Lung (tissue), 17 donors: ENCODE measurements at places on chromosomes 12 and 14. TPM values are rescaled to one million over a fixed set of nuclear protein-coding genes. Genes with fewer than 3 reads are reported as not detected.
A peak's percentile ranks its signal among the peaks of the same experiment; 100 is the strongest.

The CCDC177 gene
- not detected for total RNA-seq

The ALDH1L2 gene
- 28.4 TPM for total RNA-seq

The NFATC4 gene
- 38.6 TPM for total RNA-seq

The CISTR gene
- not detected for total RNA-seq

The RACGAP1 gene
- total RNA-seq: 26.8 TPM

The LMNTD1 gene
- total RNA-seq: 5.3 TPM

The CMA1 gene
- not detected for total RNA-seq

The TSHR gene
- 0.31 TPM for total RNA-seq

The LRRC10 gene
- total RNA-seq: 0.40 TPM

GRCh38 chr14:33332497-33332896 lies 393.8 kb downstream of the NPAS3 start:
- DNase-seq: no peak

- no peak for DNase-seq
Observed at GRCh38 chr14:74615735-74616134, 3.7 kb upstream of the LTBP2 start.

DNA sequence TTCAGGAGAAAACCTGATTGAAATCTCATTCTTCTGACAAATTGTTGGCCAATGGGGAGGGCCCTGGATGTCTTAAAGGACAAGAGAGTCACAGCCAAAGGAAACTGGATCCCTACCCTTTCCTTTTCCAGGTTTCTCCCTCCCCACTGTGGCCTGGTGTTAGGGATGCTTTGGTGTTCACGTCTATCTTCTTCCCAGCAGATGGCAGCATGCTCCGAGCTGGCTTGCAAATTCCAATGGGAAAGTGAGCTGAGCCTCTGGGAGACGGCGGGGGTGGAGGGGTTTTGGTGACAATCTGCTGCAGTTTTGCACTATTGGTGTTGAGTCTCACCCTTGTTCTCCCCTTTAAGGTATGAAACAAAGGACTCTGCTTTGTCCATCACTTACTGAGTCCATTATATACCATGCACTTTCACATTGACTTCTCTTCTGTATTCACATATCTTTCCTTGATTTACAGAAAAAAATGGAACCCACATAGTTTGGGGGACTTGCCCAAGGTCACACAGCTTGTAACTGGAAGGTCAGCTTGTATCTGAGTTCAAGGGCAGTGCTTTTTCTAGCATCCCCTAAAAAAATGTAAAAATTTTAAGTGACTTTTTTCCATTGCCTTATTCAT lies 39.3 kb downstream of the CCDC177 start:
- DNase-seq: peak; percentile 52

- DNase-seq: no peak
Observed at GRCh38 chr14:59455411-59455810, 9.8 kb downstream of the GPR135 start.

- DNase-seq: no peak
Observed at GRCh38 chr14:35915775-35916174, 89.6 kb downstream of the BRMS1L start.

- DNase-seq: no peak
Observed at GRCh38 chr12:116245189-116245588, 32.3 kb downstream of the MED13L start.

GRCh38 chr12:1188016-1188415 lies 197.0 kb downstream of the ERC1 start:
- no peak for DNase-seq

DNA sequence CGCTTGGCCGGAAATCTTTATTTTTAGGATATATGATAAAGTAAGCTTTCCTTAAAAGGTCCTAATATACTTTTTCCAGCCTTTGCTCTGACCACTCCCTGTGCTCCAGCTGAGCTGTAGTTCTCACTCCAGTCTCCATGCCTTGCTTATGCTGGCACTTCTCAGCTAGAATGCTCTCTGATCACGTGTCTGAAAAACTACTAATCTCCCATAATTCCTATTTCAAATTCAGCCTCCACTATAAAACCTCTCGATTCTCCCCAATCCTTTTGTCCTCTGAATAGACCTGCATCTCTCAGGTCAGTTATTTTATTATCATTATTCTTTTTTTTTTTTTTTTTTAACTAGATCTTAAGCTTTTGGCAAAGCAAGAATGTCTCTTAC lies 3.7 kb downstream of the BIN2 start:
- DNase-seq: no peak

DNA sequence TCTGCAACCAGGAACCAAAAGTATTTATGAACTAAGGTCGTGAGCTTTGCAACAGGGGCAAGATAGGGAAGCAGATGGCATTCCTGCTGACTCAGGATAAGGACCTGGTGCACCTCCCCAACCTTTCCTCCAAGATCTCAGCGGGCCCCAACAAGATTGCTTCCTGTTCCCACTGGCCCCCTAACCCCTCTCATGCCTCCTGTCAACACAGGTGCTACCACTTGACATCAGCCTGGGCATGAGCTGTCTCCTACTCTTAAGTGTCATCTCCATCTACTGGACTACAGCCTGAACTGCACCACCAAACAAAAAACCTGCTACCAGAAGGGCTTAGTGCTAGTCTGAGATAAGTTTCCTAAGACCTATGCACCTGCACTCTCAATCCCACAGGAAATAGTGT lies 32.7 kb downstream of the MED6 start:
- peak; percentile 6 for DNase-seq

DNA sequence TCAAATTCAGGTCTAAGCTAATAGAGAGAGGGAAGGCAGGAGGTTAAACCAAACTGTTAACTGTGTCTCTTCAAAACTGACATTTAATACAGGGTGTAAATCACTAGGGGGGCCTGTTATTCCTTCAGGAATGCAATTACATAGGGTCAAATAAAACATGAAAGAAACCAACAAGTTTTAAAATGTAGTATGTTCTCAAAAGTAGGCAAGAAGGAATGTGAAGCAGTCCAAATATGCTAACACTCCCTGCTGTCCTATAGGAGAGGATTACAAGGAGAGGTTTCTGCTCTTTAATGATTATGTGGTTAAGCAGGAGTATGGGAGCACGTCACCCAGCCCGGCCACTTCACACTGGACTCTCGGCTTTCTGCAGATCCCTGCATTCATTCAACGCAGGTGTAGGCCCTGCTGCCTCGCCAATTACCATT lies 42.5 kb upstream of the BMP4 start:
- DNase-seq: peak; percentile 66

DNA sequence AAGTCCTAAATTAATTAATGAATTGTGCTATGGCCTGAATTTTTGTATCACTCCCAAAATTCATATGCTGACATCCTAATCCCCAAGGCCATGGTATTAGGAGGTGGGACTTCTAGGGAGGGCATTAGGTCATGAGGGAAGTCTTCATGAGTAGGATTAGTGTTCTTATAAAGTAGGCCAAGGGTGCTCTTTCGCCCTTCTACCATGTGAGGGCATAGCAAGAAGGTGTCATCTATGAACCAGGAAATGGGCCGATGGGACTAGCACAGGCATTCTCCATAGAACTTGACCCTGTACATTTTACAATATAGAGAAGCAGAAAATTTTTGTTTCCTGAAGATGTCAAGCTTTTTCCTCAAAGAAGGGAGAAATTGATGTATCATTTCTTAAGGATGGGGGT lies 12.5 kb downstream of the SYT10 start:
- DNase-seq: no peak

DNA sequence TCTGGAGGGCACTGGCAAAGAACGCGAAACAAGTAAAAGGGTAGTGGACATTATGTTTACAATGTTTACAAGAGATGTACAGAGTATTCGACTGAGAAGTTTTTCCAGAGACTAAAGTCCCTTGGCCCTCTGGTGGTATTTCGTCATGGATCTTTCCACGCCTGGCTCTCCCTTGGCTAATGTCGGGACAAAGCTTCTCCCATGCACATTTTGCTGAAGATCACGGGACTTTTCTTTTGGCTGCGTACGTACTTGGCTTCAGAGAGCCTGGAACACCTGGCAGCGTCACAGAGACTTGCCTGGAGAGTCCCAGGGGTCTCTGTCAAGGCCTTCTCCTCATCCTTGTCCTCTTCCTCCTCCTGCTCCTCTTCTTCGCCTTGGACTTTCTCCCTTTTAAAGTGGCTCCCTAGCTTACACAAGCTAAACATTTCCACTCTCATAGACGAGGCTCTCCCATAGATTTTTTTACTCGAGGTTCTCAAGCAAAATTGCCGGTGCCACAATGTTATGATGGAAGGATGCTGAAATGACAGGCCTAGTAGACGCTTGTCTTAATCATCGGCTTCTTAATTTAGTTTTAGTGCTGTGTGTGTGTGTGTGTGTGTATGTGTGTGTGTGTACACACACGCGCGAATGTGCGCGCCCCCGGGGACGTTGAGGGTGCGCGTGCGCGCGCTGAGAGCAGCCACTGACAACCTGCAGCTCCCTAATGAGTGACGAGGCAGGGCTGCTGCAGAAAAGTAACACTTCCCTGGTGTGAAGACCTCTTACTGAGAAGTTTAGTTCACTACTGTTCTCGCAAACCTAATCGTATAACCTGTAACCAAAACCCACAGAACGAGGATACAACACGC lies 4.9 kb upstream of the FOXG1 start:
- DNase-seq: no peak

DNA sequence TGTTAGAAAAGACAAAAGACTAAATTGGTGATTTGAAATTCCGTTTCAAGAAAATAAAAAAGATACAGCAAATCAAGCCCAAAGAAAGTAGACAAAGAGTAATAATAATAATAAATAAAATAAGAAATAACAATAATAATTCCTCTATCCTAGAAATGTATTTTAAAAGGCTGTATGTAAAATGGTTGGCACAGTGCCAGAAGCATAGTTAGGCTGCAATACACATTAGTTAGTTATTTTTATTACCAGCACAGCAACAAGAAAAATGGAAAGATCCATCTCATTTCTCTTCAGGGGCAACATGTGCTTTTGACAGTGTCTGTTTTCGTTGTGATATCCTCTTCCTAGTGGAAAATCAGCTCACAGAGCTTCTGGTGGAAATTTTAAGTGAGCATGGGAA lies 174.1 kb upstream of the TMTC1 start:
- DNase-seq: no peak

DNA sequence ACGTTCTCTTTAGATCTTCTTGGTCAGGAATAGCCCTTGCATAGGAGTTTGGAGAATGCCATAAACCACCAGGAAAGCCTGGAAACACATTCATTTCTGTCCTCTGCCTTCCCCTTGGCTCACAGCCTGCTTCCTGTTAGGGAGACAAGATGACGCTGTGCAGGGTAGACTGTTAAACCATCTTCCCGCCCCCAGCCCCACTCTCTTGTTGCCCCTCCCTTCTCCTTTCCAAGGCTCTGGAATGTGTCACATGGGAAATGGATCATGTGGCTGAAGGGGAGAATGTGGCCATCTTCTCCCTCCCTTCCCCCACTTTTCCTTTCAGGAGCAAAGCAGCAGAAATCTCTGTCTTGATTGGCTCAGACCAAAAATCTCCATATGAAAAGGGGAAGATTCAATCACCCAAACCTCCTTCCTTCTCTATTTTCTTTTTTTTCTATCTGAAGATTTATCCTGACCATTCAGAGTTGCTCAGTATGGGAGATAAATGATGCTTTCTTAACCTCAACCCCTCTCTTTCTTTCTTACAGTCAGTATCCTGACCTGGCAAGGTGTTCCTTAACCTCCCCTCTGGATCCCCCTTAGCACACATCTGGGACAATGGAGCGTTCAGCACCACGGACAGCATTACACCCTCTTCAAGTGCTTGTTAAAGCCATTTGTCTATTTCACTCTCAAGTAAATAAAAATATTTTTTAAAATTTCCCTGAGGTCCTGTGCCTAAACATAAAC lies 11.4 kb downstream of the GPR19 start:
- DNase-seq: peak; percentile 80

DNA sequence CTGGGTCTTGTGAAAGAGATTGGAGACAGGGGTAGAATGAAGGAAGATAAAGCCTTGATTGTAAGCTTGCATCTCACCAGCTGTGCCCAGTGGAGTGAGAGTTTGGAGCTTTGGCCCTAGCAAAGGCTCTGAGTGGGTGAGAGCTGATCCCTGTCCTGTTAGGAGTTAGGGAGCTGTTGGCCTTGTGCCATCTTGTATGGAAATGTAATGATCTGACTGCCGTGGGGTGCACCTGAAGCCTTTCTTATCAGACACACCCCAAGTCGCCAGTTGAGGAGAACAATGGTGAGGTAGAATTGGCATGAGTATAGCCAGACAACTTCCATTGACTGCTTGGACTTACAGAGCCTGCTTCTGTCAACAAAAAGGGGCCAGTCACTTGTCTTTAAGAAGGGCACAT lies 130.1 kb downstream of the PRKCH start:
- DNase-seq: no peak

DNA sequence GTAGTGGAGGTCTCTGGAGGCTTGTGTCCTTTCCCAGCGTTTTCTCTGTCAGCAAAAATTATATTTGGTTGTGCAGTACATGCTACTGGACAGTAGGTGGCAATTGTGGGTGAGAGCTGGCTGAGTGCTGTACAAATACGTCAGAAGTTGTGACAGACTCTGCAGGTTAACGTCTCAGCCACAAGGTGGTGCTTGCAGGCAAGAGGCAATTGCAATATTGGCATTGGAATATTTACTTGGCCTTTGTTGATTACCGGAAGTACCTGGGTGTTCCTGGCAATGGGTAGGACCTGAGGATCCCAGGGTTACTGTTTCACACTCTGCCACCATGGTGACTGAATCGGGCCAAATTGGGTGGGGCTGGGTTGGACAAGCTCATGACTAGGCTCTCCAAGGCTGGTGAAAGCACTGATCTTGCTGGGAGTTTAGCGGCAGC lies 333.9 kb upstream of the LMO3 start:
- DNase-seq: peak; percentile 37

GRCh38 chr12:96063046-96063445 lies 27.7 kb upstream of the LTA4H start:
- DNase-seq: peak; percentile 56

DNA sequence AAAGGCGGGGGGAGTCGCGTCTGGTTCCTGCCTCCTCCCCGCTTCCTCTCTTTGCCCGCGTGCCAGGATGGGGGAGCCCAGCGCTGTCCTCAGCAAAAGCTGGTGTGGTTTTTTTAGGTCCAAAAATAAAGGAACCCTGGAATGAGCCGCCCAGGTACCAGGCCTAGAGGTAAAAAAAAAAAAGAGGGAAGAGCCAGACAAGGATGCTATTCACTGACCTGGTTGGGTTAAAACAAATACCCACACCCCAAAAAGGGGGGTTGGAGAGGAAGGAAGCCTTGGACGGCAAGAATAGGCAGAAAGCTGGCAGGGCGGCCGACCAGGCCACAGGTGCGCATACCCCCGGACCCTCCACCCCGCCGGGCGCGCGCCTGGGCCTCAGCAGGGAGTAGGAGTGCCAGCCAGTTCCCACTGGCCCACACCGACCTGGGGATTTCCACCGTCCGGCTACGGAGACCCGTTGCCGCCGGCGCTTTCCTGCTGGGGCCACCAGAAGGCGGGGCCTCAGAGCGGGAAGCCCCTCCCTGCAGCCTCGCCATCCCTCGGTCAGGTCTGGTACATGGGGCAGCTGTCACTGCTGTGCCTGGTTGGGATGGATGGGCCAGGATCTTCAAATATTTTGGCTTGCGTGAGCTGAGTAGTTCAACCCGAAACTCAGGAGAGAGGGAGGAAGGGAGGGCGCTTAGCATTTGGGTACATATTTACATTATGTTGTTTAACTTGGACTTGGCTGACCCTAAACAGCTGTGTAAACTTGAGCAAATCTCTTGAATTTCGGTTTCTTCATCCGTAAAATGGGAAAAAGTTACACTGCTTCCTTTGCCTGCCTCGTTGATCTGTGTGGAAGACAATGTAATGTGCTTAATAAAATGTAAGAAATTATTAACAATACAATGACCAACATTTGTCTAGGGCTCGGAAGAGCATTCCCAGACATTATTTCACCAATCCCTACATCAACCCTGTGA lies 5.4 kb upstream of the IRF2BPL start:
- DNase-seq: peak; percentile 90
